ENCODE measurements at places on chromosomes 6 and 20.

- DNase-seq: no peak
These were observed 28.8 kb downstream of the AK9 start for GRCh38 chr6:109662192-109662591.

DNA sequence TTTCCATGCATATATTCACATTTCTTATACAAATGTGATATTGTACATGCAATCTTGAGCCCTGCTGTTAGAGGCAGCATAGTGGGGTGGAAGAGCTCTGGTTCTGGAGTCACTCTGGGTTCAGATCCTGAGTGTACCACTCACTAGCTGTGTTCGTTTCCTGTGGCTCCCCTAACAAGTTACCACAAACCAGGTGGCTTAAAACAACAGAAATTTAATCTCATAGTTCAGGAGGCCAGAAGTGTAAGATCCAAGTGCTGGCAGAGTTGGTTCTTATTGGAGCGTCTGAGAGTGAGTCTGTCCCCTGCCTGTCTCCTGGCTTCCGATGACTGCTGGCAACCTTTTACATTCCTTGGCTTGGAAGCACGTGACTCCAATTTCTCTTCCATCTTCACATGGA lies 115.6 kb downstream of the MAP3K7 start:
- DNase-seq: no peak

DNA sequence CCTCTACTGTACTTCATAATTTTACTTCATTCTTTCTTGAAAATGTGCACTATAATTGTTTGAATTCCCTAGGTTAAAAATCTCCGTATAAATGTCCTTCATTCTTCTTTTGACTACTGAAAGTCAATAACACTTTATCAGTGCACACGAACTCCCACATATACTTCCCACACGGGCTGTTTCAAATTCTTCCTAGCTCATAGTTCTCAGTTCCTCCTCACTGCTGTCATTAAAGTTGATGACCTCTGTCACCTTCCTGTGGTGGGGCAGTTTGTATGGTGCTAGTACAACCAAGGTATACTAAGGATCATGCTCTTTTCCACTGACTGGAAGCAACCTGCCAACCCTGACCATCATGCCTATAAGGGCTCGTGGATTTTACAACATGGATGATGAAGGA lies 40.0 kb upstream of the CD2AP start:
- no peak for DNase-seq

DNA sequence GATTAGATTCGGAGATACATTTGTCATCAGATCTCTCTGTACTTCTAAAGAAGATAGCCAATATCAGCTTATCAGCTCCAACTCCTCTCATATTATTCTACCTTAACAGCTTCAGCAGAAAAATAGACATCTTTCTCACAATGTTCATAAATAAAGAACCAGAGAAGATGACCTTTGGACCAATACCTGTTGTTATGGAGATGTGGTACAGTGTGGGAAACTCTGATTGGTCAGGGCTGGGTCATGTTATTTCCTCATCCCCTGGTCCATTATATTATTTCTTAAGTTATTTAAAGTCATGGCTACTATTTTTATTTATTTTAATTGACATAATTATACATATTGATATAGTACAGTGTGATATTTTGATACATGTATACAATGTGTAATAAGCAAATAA lies 35.9 kb upstream of the POLR1H start:
- DNase-seq: peak; percentile 12

- DNase-seq: no peak
These were observed 44.8 kb upstream of the EDN1 start for GRCh38 chr6:12245360-12245759.

GRCh38 chr20:39607141-39607540 lies 645.0 kb downstream of the DHX35 start:
- no peak for DNase-seq

DNA sequence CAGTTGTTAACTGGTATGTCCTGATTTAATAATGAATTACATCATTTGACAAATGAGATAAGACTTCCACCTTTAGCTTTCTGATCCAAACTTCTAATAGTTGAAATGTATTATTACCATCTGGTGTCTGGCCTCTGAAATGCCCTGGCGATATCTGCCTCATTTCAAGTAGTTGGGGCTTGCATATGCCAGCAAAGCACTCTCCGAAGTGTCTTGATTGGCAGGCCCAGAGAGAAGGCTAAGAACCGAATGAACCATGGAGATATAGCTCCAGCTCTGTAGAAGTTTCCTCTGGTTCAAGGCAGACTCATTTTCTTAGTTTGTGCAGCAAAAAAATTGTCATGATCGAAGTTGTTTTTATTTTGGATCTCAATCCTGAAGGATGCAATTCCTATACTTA lies 13.4 kb upstream of the HIVEP2 start:
- no peak for DNase-seq

DNA sequence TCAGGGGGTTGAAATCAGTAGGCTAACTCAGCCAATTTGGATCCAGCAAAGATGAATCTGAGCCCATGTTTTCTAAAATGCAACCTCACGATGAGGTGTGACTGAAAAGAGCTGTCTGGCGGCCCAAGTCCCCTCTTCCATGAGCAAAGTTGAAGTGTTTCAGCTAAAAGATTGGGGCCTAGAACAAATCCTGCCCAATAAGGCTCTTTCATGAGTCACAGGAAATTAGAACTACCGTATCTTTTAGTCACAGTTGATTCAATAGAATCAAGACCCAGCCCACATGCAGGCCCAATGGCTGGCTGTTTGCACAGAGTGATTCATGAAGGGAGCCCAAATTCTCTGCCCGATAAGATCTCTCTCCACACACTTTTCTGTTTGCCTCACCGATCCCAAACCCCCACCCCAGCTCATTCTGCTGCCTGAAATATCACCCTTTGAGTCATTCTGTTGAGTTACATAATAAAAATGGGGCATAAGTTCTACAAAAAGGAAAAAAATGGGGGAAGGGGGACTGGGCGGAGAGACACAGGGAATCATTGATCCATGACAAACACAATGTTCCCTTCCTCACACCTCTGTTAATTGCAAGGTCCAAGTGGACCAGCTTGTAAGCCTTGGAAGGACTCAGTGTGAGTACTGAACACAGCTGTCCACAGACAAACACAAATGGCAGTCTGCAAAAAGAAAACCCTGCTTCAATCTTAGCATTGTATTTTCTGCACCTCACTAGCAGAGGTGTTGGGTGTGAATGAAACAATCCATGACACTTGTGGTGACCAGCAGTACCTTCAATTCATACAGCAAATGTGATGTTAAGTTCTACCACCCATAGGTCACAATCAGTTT lies 13.8 kb downstream of the FOXQ1 start:
- no peak for DNase-seq

- DNase-seq: no peak
These were observed 53.4 kb downstream of the SEL1L2 start for GRCh38 chr20:13936781-13937576.

DNA sequence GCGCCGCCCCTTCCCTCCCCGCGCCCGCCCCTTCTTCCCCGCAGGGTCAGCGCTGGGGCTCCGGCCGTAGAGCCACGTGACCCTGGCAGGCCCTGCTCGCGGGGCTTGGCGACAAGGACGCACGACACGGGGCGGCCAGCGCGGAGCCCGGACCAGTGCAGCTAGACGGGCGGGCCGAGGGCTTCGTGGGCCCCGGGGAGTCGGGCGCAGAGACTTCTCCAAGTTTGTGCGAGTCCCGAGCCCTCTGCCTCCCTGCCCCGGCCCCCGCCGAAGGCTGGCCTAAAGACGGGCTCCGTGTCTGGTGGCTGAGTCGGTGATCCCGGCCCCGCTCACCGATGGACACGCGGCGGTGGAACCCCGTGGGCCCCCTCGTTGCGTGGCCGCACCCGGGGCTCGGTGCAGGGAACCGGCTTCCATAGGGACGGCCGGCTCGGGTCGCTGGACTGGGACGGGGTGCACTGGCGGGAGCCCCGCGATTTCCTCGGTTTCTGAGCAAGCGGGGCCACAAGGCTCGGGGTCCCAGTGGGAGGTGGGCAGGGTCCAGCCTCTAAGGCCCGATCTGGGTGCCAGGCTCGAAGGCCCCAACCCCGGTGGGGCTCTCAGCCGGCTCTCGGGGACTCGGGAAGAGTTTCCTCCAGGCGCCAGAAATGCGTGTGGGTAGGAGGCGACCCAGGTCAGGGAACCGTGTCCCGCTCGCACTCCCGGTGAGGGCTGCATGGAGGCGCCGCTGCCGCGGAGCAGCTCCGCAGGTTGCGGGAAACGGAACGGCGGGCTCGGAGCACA lies 452 bp upstream of the GATA5 start:
- no peak for DNase-seq

- peak; percentile 65 for DNase-seq
These were observed 6.7 kb upstream of the IFT52 start for GRCh38 chr20:43583982-43584432.

GRCh38 chr6:411402-412145 lies 20.0 kb downstream of the IRF4 start:
- DNase-seq: no peak

DNA sequence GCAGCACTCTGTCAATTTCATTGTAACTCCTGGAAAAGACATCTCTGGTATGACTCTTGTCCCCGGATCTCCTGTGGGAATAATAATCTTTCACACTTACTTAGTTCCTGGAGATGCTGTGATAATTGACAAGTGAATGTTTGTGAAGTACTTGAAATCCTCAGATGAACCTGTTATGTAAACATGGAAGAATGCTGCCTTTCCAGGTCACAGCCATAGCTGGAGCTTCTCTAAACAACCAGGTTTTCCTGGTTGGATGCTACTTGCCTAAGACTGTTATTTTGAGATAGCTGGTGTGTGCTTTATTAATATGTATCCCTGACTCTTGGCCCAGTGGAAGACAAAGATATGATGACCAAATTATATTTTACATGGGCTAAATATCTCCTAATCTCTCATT lies 228.6 kb downstream of the KCNQ5 start:
- no peak for DNase-seq

- no peak for DNase-seq
These were observed 3.5 kb upstream of the PRIM2 start for GRCh38 chr6:57313711-57314471.

DNA sequence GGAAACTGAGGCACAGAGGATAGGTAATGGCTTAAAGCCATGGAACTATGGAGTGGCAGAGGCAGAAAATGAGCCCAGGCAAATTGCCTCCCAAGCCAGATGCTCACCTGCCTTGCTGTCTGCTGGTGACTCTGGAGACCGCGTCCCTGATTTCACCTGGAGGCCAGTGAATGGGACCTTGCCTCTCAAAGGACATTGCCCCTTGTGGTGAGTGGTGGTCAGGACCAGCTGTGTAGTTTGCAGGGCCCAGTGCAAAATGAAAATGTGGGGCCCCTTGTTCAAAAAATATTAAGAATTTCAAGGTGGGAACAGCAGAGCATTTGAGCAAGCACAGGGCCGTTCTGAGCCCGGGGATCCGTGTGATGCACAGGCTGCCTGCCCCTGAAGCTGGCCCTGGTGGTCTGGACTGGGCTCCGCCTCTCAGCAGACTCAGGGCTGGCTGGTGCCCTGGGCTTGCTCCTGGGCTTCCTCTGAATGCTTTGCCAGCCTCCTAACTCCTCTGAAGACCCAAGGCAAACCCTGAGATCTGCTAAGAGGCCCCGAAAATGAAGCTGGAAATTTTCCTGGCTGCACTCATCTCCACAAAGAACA lies 19.8 kb upstream of the KCNG1 start:
- no peak for DNase-seq

DNA sequence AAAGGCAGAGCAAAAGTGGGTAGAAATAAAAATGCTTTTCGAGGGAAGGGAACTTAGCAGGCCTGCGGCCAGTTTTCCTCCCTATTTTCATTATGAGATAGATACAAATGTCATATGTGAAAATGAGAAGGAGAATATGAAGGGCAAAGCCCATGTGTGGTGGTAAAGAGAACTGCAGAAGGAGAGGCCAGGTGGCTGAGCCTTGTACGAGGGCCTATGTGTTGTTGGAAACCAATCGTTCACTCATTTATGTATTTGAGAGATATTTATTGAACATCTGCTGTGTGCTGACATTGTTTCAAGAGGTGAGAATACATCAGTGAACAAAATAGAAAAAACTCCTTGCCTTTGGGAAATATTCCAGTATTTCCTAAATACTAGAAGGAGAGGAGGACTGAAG lies 147.7 kb downstream of the SH3BGRL2 start:
- no peak for DNase-seq

- no peak for DNase-seq
These were observed 97.0 kb downstream of the KCNB1 start for GRCh38 chr20:49385465-49385864.

GRCh38 chr6:34144581-34145160 lies 1.2 kb downstream of the GRM4 start:
- DNase-seq: no peak

GRCh38 chr6:148274809-148275208 lies 67.8 kb upstream of the SASH1 start:
- DNase-seq: no peak

All from large intestine (tissue), 12 donors.